ENCODE measurements at places on chromosomes 2 and 18.

- DNase-seq, result no peak
These were observed 96.0 kb downstream of the TFCP2L1 start for GRCh38 chr2:121189011-121189410.

GRCh38 chr2:37659723-37660122 lies 11.7 kb downstream of the CDC42EP3 start:
- no peak for DNase-seq

DNA sequence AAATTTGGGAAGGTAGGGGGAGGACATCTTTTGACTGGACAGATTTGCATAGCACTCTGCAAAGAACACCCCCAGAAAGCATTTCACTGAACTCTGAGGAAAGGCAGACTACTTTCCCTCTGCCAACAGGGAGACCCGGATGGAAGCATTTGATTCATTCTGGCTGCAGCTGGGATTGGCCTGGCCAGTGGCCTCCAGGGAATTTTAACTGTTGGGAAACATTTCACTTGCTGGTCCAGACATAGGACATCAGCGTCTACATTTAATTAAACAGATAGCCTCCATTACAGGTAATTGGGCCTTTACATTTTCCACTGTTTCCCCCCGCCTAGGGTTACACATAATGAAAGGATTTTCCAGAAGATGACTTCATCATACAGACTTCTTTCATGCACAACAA lies 92.8 kb downstream of the MARCHF4 start:
- DNase-seq, result no peak

DNA sequence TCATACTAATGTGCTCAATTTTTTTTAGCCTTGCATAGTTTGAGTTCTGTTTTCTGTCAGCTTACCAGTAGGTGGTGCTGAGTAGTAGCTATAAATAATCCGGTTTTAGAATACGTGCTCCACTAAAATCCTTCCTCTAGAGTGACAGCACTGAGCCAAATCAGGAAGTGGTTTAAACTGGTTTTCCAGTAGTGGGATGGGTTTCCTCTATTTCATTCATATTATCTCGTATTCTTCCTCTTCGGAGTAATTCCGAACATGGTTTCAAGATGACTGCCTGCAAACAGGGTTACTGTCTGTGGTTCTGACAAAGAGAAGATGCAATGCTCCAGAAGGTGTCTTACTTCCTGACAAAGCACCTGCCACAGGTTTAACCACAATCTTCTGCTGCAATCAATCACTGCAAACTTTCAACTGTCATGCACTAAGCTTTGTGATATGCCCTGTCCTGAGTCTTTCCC lies 496.9 kb upstream of the VRK2 start:
- DNase-seq, result no peak

GRCh38 chr2:38551171-38551570 lies 51.6 kb downstream of the HNRNPLL start:
- no peak for DNase-seq

- no peak for DNase-seq
These were observed 9.8 kb downstream of the IL36A start for GRCh38 chr2:113015042-113015441.

- DNase-seq, result no peak
These were observed 139.3 kb downstream of the KLHL29 start for GRCh38 chr2:23524261-23524706.

DNA sequence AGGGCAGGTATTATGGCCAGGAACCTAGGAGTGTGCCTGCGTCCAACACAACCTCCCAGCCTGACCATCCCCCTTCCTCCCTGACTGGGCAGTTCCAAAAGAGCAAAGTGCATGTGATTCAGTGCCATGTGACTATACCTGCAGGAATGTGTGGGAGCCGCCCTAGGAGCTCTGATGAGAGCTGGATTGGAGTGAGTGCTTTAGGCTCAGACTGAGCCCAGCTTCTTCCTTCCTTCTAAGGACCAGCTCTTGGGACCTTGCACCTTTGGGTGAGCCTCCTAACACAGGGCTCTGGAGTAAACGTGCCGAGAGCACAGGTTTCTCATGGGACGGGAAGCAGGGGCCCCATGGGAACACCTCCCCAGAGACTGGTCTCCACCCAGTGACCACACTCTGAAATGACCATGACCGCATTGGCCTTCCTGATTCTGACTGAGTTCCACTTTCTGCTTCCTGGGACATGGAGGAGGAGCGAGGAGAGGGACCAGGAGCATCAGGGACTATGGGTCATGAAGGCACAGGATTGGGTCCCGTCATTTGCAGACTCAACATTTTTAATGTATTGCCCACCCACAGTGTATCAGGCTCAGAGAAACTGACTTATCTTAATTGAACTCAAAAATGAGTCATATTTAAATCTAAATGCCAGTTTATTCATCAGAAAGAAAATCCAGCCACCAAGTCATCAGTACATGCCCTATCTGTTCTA lies 87.8 kb upstream of the BCL2L11 start:
- no peak for DNase-seq

DNA sequence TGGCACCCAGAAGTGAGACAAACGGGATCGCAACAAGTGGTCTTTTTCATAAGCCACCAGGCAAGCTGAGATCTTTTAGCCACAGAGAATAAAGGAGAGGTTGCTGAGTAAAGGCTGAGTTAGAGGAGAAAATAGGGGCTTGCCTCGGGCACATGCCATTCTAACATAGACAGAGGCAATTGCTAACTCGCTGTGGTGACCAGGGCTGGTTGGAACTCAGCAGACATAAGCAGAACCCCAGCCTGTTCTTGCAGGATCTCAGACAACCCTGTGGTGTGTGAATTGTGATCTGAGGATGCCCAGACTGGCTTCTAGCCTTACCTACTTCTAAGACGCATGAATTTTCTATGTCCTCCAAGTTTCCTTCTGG lies 300.2 kb downstream of the CDCA7 start:
- no peak for DNase-seq

DNA sequence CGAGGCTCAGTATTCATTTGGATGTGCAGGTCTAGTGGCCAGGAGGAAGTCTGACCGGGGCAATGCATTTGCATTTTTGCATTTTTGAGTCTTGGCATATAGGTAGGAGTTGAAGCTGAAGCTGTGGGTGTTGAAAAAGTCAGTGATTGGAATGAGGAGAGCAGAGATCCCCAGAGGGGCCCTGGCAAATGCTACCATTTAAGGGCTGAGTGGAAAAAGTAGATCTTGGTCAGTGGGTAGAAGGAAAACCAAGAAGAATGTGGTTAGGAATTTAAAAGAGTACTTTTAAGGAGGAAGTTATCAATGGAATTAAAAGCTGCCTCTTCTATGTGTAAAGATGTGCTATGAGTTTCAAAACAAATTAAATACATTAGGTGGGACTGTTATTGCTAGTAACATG lies 143.0 kb downstream of the ZEB2 start:
- DNase-seq, result no peak

DNA sequence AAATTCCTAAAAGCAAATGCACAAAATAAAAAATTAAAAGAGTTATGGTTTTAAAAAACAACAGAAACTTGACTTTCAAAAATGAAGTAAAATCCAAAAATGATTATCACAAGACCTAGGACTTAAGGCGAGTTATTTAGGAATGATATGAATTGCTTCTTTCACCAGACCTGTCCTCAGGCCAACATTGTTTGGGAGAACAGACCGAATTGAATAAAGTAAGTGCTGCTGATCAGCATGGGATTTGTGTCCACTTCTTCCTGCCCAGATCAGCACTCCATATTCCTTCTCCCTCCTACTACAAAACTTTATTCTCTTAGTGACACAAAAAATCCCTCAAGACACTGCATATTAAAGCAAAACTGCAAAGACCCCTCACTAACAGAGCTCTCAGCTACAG lies 39.1 kb downstream of the WDFY1 start:
- DNase-seq, result no peak

GRCh38 chr2:130896813-130897212 lies 60.1 kb downstream of the ARHGEF4 start:
- DNase-seq, result no peak

Measured in substantia nigra (tissue), 51 donors.